ENCODE measurements at places on chromosomes 7 and 10.
A peak's percentile ranks its signal among the peaks of the same experiment; 100 is the strongest.

DNA sequence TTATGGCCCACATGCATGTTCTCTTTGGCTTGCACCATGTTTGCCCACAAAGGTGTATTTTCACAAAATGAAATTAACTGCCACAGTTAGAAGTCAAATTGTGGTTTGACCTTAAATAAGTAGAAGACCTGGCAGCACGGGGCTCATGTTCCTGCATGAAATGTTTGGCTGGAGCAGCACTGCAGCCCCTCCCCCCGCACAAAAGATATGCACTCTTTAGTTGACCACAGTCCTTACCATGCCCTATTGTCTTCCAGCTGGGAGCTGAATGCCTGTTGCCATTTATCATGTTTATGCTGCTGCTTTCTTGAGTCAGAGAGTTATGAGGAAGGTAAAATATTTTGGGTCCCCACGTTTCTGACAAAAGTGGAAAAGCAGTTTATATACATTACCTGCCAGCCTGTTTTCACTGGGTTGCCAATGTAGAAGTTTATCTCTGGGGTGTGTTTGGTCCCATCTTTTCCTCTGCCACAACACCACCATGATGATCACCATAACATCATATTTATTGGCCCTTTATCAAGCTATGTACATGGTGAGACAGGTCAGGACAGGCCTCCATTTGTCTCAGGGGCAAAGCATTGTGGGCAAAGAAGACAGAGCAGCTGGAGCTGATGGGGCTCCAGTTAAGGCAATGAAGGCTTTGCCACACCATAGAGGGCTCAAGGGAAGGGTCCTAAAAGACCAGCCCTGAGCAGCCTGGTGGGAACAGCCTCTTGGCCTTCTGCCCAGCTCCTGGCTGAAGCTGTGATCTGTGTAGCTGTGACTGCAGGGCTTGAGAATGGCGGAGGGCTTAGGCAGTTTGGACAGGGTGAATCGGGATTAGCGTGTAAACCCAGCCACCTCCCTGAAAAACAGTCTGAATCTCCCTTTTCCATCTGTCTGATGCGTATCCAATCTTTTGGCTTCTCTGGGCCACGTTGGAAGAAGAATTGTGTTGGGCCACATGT, 5.4 kb downstream of the PRF1 start:
- DNase-seq: no peak

GRCh38 chr10:50917486-50917885, 32.1 kb upstream of the A1CF start:
- DNase-seq: peak; percentile 67

DNA sequence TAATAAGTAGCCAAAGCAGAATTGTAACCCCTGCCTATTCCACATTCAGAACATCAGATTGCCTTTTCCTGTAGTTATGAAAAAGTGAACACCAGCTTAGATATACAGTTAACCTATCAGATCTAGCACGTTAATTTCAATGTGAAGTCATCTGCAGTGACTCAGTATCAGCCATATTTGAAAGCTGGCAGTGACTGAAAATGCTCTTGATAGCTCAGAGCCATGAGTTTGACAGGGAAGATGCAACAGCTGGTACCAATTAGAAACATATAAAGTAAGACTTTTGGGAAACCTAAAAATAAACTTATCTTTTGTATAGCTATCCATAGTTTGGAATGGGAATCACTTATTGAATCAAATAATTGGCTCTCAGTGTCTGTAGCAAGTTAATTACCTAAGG, 284.1 kb upstream of the NPSR1 start:
- peak; percentile 54 for DNase-seq

- DNase-seq: no peak
Measured at GRCh38 chr10:122974023-122974422, 6.2 kb upstream of the PSTK start.

GRCh38 chr7:127881564-127881963, 149.7 kb downstream of the LRRC4 start:
- DNase-seq: no peak

- DNase-seq: peak; percentile 41
Measured at GRCh38 chr7:141785706-141786552, 4.1 kb upstream of the TAS2R5 start.

- no peak for DNase-seq
Measured at GRCh38 chr10:34633374-34633773, 181.7 kb downstream of the PARD3 start.

- DNase-seq: no peak
Measured at GRCh38 chr10:102624751-102625645, 19.3 kb upstream of the TRIM8 start.

GRCh38 chr7:69341288-69341687, 257.0 kb upstream of the AUTS2 start:
- no peak for DNase-seq

DNA sequence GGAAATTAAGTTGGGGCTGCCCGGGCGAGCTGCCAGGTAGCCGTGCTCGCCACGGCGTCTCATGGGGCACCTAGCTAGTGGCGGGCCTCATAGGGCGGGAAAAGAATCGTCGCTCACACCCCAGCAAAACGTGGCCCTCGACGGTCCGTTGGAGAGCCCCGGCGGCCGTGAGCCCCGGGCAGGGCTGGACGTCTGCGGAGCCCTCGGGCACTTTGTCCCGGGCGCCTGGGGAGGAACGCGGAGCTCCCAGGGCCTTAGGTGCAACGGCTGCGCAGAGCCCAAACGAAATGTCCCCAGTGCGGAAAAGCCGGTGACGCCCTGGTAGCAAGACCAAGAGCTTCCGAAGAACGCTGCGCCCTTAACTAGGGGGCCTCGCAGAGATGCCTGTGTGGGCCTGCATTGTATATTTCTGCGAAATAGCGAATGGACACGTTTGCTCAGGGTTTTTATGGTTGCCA, 866 bp upstream of the SFMBT2 start:
- no peak for DNase-seq

DNA sequence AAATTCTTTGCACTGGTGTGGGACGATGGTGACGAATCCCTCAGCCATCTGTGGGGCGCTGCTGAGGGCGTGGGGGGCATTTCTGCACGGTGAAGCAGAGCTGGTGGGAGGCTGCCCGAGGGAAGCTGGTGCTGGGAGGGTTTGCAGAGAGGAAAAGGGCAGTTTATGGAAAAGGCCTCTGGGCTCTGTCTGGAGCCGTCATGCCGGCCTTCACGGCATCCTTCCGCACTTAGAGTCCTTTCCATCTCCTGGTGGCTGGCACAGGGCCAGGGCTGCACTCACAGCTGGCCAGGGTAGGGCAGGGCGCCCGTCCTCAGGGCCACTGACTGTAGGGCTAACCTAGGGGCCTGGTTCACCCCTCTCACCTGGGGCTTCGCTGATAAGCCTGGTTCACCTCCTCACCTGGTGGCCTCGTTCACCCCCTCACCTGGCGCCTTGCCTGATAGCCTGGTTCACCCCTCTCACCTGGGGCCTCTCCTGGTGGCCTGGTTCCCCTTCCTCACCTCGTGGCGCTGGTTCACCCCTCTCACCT, 598 bp upstream of the AMZ1 start:
- DNase-seq: peak; percentile 59

- no peak for DNase-seq
Measured at GRCh38 chr10:77604941-77605351, 32.7 kb downstream of the KCNMA1 start.

- DNase-seq: no peak
Measured at GRCh38 chr10:100970076-100970913, 991 bp downstream of the SEMA4G start.

GRCh38 chr10:109379186-109379585, 544.1 kb downstream of the XPNPEP1 start:
- DNase-seq: no peak

DNA sequence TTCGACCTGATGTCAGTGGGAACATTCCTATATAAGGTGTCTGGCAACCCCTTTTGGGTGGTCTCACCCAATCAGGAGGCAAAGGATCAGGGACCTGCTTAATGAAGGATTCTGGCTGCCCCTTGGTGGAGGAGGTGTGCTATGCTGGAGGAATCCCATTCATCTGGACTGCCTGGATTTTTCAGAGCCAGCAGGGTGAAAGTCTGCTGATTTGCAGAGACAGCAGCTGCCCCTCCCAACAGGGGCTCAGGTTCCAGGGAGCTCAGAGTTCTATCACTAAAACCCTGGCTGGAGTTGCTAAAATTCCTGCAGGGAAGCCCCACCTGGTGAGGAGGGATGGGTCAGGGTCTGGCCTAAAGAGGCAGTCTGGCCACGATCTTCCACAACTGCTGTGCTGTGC, 398.5 kb upstream of the CNTNAP2 start:
- DNase-seq: no peak

DNA sequence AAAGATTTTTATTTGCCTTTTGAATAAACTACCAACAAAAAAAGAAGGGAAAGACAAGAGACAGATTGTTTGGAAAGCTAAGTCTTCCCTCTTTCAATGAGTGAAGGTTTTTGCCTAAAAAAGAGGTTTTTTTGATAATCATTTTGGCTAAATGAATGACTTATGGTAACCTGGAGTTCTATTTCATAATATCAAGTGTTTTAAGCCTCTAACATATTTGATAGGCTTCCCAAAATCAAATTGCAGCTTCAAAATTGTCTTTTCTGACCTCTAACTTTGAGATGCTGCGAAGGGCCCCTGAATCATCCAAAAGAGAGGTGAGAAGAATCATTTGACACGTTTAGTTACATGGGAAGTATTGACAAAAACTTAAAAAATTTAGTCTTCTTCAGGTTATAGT, 53.0 kb upstream of the NAMPT start:
- no peak for DNase-seq

DNA sequence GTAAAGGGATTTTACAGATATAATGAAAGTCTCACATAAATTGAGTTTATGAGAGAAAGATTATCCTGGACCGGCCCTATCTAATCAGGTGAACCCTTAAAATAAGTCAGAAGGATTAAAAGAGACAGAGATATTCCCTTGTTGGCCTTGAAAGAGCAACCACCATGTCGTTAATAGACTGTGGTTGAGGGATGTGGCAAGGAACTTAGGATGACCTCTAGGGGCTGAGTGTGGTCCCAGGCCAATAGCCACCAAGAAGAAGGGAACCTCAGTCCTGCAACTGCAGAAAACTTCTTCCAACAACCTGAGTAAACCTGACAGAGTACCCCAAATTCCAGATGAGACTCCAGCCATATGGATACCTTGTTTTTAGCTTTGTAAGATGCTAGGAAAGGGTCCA, 121.5 kb downstream of the POLR1F start:
- peak; percentile 17 for DNase-seq

- no peak for DNase-seq
Measured at GRCh38 chr7:100434297-100435144, 1.8 kb downstream of the PPP1R35 start.

GRCh38 chr7:51265066-51265907, 51.3 kb downstream of the COBL start:
- no peak for DNase-seq

GRCh38 chr10:123323884-123324283, 169.7 kb downstream of the BUB3 start:
- no peak for DNase-seq

DNA sequence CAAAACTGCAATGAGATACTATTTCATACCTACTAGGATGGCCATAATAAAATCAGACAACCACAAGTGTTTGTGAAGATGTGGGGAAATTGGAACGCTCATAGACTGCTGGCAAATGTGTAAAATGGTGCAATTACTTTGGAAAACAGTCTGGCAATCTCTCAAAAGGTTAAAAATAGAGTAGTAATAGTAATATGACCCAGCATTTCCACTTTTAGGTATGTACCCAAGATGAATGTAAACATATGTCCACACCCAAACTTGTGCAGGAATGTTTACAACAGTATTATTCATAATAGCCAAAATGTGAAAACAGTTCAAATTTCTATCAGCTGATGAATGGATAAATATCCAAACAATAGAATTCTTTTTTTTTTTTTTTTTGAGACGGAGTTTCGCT, 731.6 kb upstream of the ANKRD30A start:
- no peak for DNase-seq

DNA sequence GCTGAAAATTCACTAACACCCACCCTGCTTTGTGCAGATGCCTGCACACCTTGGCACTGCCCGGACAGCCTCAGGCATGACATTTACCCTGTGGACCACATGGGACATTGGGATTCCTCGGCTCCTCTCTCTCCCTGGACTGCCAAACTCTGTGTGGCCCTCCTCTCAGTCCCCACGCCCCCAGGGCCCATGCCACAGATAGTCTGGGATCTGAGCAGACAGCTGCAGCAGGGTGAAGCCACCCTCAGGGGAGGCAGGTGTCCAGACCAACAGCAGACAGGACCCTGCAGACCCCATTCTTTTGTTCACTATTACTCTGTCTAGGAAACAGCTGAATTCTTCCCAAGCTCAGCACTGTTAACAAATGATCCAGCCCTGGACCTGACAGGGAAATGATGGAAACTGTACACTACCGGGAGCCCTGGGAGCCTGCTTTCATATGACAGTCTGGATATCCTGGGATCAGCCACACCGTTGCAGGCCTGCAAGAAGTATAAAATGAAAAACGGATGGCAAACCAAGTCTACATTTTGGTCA, 83.4 kb downstream of the VOPP1 start:
- no peak for DNase-seq

DNA sequence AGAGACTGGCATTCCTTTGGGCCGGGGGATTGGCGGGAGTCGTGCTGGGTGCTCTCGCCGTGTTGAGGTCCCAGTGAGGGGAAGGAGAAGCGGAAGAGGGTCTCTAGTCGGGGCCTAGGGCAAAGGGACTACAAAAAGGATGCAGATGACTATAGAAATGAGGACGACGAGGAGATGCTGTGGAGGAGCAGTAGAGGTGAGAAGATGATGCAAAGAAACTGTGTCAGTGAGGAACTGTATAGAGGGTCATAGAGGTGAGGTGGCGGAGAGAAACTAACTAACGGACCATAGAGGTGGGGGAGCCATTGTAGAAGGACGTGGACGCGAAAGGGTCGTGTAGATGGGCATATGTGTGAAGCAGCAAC, 324 bp downstream of the TWNK start:
- no peak for DNase-seq

DNA sequence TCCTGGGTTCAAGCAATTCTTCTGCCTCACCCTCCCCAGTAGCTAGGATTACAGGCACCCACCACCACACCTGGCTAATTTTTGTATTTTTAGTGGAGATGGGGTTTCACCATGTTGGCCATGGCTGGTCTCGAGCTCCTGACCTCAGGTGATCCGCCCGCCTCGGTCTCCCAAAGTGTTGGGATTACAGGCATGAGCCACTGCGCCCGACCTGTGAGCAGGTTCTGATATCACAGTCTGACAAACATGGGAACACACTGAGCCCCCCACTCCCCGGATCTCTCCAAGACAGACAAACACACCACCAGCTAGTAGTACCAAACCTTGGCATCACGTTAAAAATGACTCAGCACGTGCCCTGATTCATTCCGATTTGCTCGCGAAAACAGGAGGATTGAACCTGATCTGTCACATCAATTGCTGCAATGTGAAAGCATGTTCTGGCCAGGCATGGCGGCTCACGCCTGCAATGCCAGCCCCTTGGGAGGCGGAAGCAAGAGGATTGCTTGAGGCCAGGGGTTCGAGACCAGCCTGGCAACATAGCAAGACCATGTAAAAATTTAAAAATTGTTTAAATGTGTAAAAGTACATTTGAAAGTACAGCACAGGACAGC, 106.5 kb downstream of the SMURF1 start:
- DNase-seq: no peak

GRCh38 chr7:50822706-50823105, 40.0 kb upstream of the GRB10 start:
- DNase-seq: peak; percentile 52

Data from fibroblast of skin of scalp (primary cell).